ENCODE measurements at places on chromosomes 7 and 10. TPM values are rescaled to one million over a fixed set of nuclear protein-coding genes. Genes with fewer than 3 reads are reported as not detected.

DNA sequence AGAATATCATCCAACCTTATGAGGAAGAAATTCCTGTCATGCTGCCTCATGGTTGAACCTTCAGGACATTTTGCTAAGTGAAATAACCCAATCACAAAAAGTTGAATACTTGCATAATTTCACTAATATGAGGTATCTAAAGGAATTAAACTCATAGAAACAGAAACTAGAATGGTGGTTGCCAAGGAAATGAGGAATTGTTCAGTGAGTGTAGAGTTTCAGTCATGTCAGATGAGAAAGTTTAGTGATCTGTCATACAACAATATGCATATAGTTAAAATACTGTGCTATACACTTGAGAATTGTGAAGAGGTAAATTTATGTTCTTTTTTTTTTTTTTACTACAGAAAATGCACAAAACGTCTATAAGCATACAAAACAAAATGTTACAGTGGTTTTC lies 60.7 kb downstream of the R3HCC1L start:
- no peak for DNase-seq

The EFCAB10 gene
- polyA plus RNA-seq: 0.93 TPM

The ELN gene
- polyA plus RNA-seq: 87.1 TPM

The CNPY1 gene
- not detected for polyA plus RNA-seq
